Fibroblast of skin of scalp (primary cell): ENCODE measurements at places on chromosomes 12 and 14.

GRCh38 chr14:96616161-96616721, 114.1 kb downstream of the PAPOLA start:
- no peak for DNase-seq

DNA sequence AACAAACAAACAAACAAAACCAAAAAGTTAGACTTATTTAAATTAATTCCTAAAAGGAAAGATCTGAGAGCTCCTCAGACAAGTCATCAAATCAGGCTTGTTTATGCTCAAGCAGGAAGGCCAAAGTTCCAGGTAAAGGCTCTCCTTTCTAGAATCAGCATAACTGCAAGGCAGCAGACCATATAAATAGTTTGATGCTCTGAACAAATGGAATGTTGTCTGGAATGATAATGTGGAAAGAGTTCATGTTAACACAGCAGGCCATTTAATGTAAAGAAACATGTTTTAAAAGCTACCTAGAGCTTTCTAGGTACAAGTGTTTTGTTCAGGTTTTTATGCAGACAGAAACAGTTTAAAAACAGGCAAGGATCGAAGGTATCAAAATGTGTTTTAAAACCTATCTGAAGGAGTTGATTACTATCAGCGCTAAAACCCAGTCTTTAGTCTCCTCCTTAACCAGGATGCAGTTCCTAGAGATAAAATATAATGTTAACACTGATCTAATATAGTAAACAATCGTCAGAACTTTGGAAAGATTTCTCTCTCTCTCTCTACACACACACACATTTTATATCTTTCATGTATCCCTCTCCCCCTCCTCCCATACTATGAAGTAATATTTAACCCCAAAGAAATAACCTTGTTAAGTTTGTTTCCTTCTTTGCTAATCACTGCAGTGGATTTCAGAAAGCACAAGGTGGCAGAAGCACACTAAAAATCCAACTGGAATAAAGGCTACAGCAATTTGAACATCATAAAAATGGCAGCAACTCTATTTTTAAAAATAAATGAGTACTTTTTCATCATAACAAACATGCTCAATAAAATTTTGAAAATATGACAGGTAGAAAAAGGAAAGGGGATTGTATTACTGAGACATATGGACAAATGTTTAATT, 135.5 kb downstream of the PAWR start:
- peak; percentile 67 for DNase-seq

DNA sequence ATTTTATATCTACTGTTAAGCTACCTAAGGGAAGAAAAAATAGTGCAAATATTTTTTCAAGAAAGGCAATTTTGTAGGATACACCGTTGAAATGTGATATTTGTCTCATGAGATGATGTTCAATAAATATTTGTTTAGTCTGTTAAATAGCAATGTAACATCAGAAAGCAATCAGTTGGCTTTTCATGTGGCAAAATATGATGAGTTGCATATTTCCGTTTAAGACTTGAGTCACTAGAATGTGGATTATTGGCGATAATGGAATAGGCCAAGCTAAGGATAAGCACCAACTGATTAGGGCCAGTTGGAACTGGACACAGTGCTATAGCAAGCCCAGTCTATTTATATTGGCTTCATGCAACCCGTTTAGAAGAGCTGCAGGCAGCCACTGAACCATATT, 250.4 kb upstream of the SLC16A7 start:
- DNase-seq, result no peak

- peak; percentile 95 for DNase-seq
Measured at GRCh38 chr14:68593806-68594536, 198.9 kb downstream of the ZFP36L1 start.

DNA sequence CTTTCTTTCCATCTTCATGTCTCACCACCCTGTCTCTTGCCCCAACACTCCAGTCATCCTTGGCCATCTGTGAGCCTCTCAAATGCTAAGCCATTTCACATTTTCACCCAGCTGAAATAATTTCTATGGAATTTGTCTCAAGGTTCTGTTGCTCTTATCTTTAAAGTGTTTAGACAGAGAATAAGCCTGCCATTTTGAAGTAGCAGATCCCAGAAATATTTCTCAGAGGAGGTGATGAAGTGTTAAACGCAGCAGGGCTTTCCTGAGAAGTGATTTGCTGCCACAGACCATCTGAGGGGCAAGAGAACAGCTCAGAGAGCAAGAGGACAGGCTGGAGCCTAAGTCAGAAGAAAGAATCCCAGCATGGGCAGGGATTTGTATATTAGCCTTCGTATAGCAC, 71.6 kb upstream of the CLMN start:
- DNase-seq, result no peak
